ENCODE measurements at places on chromosomes 16 and 17.

DNA sequence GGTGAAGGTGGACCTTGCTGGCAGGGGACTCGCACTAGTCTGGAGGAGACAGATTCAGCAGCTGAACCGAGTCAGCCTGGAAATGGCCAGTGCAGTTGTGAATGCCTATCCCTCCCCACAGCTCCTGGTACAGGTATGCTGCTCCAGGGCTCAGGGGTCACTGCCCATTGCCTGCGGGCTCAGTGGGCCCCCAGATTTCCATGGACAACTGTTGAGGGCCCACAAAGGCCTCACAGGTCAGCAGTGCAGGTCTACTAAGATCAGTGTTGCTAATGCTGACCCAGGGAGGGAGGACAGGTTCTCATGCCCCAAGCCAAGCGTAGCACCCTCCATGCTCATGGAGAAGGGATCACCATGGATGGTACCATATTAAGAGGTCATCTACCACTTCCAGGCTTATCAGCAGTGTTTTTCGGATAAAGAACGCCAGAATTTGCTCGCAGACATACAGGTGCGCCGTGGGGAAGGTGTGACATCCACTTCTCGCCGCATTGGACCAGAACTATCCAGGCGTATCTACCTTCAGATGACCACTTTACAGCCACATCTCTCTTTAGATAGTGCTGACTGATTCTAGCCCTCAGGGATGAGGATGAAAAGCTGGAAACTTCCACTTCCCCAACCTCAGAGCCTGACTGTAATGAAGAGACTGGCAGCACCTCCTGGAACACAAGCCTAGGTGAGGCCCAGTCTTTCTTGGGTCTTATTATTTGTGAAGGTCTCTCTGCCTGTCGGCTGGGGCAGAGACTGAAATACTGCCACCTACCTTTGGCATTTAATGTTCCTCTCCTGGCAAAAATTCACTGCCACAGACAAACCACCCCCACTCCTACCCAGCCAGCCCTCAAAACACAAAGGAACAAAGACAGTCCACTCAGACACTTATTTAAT, 7.6 kb downstream of the EME1 start:
- ATAC-seq: no peak

DNA sequence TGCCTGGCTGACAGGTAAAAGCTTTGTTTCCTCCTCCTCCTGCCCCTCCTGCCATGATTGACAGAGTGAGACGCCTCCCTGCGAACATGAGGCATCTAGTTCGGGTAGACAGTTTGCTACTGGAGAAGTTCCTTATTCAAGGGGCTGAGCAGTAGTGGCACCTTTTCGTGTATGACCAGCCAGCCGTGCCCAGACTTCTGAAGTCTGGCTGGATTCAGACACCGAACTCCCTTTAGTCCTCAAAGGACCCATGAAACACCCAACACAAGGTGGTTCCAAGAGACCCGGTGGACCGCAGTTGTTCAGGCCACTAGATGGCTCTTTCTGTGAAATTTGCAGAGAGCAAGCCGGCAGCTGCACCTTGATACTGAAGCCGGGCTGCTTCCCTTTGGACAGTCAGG, 192.8 kb downstream of the XYLT1 start:
- ATAC-seq: no peak

- no peak for ATAC-seq
Observed at GRCh38 chr17:80938556-80938955, 53.1 kb upstream of the CHMP6 start.

DNA sequence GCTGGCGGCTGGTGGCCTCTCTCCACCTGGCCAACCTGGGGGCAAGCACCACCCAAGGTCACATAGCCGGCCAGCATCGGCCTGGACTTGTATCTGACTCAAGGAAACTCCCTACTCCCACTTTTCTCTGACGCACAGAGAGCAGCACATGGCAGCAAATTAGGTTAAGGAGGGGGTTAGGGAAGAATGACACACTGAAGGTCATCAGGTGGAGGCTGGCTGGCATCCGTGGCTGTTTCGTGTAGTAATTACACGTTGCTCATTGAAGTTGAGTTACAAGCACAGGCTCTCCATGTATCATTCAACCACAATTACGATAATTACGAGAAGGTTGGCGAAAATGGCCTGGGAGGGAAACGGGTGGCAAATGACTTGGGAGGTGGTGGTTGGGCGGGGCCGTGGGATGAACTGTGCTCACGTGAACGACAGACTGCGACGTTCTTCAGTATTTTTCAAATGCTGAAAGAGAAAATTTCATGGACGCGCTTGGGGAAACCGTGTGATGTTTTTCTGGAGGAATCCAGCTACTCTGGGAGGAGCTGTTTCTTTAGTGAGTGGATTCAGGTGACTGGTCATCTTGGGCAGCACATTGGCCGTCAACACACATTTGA, 4.0 kb upstream of the METRNL start:
- no peak for ATAC-seq

GRCh38 chr16:75103994-75104393, 12.6 kb downstream of the LDHD start:
- ATAC-seq: no peak
